ENCODE measurements at places on chromosomes 2 and 18. TPM values are rescaled to one million over a fixed set of nuclear protein-coding genes. Genes with fewer than 3 reads are reported as not detected.

- H3K4me1 ChIP-seq = peaks cover 8% of the 10 kb centered on the region
- H3K4me3 ChIP-seq = no peak overlapping the region
- peak overlapping the region; percentile 70 for H3K27ac ChIP-seq
- H3K36me3 ChIP-seq = no peaks in the 10 kb centered on the region
These were observed 55.3 kb downstream of the NOL10 start for GRCh38 chr2:10634495-10634894.

DNA sequence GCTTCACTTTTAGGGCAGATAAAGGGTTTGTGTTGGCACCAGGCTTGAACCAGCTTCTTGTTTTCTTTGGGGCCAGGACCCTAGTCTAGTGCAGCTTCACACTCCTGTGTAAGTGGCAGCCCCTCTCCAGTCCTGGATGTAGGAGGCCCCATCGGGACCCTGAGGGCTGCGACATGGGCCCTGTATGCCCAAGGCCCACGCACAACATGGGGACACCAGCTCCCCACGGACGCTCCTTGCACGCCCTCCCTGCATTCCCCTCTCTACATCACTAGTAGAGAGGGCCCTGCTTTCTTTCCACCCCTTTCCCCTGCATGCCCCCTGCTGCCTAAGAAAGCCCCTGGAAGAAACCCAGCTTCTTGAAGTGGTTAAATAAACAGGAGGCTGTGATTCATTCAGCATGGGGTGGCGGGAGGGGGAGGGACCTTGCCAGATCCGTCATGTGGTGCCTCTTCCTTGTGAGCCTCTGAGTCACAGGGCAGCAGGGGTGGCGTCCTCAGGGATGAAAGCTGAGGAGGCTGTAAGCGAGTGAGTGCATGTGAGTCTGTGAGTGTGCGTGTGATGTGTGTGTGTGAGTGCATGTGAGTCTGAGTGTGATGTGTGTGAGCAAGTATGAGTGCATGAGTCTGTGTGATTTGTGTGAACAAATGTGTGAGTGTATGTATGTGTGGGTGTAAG is 42.5 kb downstream of the COPS8 start:
- no peaks in the 10 kb centered on the region for H3K4me1 ChIP-seq
- peak; percentile 99 for DNase-seq
- H3K27ac ChIP-seq = no peak overlapping the region
- H3K27me3 ChIP-seq = no peaks in the 10 kb centered on the region
- no peak overlapping the region for H3K4me3 ChIP-seq
- H3K36me3 ChIP-seq = no peaks in the 10 kb centered on the region

DNA sequence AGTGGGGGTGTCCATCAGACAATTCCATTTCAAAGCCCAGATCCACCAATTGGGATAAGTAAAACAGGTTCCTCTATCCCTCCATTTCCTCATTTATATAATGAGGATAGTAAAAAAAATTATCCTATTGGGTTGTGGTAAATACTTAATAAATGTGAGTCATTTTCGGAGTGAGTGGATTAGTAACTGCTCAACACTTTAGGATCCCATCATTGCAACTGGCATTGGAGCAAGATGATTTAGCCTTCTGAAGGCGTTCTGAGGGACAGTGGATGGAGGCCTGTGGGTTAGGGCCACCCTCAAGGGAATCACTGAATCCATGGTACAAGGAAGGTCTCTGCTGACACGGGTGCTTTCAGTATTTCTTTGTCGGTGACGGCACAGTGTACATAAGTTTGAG is 108.6 kb upstream of the FZD7 start:
- H3K4me3 ChIP-seq = no peak overlapping the region
- H3K36me3 ChIP-seq = no peaks in the 10 kb centered on the region
- H3K27ac ChIP-seq = no peak overlapping the region
- DNase-seq = no peak

DNA sequence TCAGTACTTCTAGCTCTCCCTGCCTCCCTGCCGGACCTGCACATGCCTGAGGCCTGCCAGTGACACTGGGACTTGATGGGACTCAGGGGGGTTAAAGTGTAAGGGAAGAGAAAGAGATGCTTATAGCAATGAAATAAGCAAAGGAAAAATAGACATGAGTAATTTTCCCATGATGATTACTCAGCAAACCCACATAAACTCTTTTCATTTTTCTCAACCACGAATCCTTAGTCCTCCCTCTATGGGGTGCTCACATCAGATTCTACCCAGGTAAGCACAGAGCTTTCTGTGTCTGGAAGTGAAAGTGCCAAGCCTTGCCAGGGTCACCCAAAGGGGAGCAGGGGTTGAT is 44.8 kb upstream of the ANKRD62 start:
- DNase-seq = peak; percentile 35
- no peak overlapping the region for H3K27ac ChIP-seq
- H3K4me1 ChIP-seq = no peaks in the 10 kb centered on the region
- no peaks in the 10 kb centered on the region for H3K27me3 ChIP-seq

DNA sequence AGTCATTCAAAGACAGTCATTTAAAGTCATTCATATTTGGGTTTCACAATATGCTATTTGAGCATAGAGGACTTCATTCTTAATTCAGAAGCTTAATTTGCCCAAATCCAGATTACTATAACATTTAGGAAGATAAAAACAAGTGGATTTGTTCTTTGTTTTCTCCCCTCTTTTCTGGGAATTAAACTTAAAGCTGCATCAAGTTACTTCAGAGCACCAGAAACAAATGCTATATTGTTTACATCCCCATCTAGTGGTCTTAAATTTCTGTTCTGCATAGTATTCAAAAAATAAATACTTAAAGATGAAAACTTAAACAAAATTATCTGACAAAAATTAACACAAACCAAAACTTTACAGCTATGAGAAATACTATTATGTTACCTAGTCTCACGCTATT is 34.7 kb upstream of the MARCHF7 start:
- H3K4me3 ChIP-seq = no peak overlapping the region
- H3K36me3 ChIP-seq = no peaks in the 10 kb centered on the region
- no peaks in the 10 kb centered on the region for H3K27me3 ChIP-seq
- no peaks in the 10 kb centered on the region for H3K4me1 ChIP-seq
- no peak overlapping the region for H3K27ac ChIP-seq

GRCh38 chr18:42706618-42707017 is 408.9 kb downstream of the RIT2 start:
- no peaks in the 10 kb centered on the region for H3K27me3 ChIP-seq
- no peak overlapping the region for H3K4me3 ChIP-seq
- peak overlapping the region; percentile 63 for H3K27ac ChIP-seq
- H3K4me1 ChIP-seq = no peaks in the 10 kb centered on the region

KCNIP3 gene
- total RNA-seq = 3.6 TPM

SCN1A gene
- total RNA-seq = under 0.01 TPM

MTCL1 gene
- total RNA-seq = 4.7 TPM

GKN1 gene
- total RNA-seq = not detected

GRB14 gene
- total RNA-seq = 6.4 TPM

FOXI3 gene
- not detected for total RNA-seq

PSTPIP2 gene
- 4.6 TPM for total RNA-seq

Measured in cardiac muscle cell (in vitro differentiated cells and primary cell).